Stimulated activated CD4-positive, alpha-beta T cell treated with anti-CD3 and anti-CD28 coated beads, Interleukin-15, amount 100 ng/mL, for 48 hours (primary cell): ENCODE measurements at places on chromosomes 7 and 10.
A peak's percentile ranks its signal among the peaks of the same experiment; 100 is the strongest.

GRCh38 chr7:64574540-64575099, 11.7 kb upstream of the ZNF680 start:
- DNase-seq = no peak

GRCh38 chr7:115707258-115708012, 323.1 kb downstream of the TFEC start:
- no peak for DNase-seq

GRCh38 chr7:89503281-89503680, 651.0 kb upstream of the STEAP1 start:
- DNase-seq = no peak

DNA sequence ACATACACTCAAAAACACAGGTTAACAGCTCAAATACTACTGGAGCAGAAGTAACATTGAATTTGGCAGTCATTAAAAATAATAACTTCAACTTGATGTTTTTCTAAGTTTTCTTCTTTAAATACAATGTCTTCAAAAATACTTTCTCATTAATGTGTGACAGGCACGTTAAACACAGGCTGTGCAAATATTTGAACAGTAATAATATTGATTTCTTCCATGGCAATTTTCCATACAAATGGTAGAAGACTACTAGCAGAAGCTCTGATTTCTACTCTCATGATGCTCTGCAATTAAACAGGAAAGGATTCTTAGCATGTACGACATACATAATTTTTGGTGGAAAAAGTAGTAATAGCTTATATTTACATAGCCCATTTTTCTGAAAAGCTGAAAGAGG, 47.4 kb downstream of the NRP1 start:
- no peak for DNase-seq

DNA sequence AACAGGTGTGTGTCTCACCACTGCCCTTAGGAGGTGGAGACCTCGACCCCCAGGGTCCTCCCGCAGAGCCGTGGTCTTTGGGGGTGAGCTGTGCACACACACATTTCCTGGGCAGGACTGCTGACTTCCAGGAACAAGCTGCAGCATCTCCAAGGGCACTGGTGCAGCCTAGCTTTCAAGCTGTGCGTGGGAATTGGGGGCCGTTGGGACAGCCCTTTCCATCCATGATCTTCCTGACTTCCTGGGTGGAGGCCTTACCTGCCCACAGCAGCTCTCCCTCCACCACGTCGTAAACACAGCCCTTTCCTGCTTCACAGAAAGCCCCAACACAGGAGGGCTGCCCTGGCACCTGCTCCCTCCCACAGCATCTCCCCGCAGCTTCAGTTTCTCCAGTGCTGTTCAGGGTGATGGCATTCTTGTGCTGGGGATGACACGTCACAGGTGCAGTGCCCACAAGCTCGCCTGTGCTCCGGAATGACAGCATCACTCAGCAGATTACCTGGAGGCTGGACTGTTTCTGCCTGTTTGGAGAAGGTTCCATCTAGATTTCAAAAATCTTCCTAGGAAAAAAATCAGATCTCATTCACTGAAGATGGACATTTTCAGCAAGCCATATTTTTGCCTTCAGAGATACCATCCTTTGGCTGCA, 208.0 kb upstream of the PPP2R2D start:
- DNase-seq = no peak

- DNase-seq = peak; percentile 14
These were observed 90.3 kb downstream of the SRPK2 start for GRCh38 chr7:105298439-105298894.

DNA sequence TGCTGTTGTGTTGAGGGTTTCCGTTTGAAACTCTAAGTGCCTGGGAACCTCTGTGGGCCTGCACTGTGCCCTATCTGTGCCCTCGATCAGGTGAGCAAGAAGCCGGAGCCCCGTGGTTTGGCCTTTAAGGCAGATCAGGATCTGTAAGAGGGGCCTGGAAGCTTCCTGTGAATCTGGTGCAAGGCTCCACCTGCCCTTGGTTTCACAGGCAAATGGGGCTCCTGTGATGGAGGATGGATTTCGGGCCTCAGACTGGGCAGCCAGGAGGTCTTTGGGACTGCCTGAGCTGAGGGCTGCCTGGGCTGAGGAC, 21.6 kb downstream of the SCART1 start:
- peak; percentile 16 for DNase-seq

GRCh38 chr10:45373576-45374349, at the start of gene ALOX5:
ALOX5 (plus strand) TSS chr10:45374216; CDS start chr10:45374280, 64 bp downstream.
- no peak for DNase-seq

DNA sequence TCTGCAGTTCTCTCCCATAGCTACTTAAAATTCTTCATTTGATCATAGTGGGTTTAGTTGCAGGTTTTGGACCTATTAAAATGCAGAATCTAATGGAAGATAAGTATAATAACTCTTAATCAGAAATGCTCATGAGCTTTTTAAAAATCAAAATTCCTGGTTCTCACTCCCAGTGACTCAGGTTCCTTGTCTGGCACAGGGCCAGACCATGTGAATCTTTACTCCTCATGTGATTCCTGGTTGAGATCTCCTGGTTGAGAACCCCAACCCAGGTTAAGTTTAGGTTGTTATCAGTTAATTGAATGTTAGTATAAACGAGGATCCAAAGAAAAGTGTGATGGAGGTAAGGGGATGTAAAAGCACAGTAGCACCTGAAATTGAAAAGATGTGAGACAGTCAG, 17.5 kb upstream of the TRUB1 start:
- no peak for DNase-seq

GRCh38 chr7:102917436-102918353, 4.9 kb downstream of the LRRC17 start:
- no peak for DNase-seq

DNA sequence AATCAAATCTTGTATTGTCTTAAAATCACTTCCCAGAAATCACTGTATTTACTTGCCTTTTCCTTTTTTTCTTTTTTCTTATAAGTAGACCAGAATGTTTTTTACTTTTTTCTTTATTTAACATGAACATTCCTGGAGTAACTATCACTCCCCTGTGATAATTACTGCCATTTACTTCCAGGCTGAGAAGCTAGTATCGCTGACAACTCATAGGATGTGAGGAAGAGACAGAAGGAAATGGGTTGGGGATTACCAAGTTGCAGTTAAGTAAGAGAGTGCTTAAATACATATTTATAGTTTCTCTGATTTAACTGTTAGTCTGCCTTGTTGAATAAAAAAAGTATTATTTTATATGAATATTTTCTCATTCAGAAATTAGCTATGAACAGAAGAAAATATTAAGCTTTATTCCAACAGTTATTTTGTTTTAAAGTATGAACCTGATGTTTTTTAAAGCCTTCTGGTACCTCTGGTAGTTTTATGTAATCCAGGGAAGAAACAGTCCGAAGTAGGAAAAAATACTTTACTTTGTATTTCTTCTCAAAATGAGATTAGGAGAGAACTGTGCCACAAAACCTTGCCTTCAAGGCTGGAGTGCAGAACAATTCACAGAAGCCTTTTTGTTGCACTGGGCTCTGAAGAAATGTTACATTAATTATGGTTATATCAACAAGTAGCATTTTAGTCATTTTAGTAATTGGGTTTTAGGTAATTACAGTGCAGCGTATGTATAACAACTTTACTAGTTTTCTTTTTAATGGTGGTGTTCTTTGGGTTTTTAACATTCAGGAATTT, 72.8 kb downstream of the SHOC2 start:
- no peak for DNase-seq

DNA sequence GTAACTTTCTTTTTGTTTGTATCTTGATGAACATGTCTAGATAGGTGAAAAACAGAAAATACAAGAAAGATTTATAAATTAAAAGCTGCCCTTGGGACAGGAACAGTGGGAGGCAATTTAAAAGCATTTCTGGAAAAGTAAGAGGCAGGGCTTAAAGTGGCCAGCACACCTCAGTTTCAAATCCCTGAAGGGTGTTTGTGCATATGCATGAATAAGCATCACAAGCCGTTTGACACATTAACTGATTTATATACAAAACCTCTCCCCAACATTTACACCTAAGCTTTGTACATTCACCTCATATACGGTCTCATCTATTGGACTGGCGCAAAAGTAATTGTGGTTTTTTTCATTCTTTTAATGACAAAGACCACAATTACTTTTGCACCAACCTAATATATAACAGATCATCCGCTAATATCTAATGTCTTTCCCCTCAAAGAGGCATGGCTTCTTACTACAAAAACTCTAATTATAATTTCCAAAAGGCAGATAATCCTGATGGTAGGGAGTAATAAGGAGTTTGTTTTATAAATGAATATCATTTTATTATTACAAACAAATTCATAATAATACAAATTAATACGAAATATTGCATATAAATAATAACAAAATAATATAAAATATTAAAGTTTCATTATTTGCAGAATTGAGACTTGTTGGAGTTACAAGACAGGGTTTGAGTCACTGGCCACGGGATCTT, 48.3 kb downstream of the LRGUK start:
- no peak for DNase-seq

GRCh38 chr7:31688372-31688771, 1.4 kb downstream of the PPP1R17 start:
- no peak for DNase-seq

GRCh38 chr7:16098585-16099179, 322.7 kb downstream of the CRPPA start:
- no peak for DNase-seq

DNA sequence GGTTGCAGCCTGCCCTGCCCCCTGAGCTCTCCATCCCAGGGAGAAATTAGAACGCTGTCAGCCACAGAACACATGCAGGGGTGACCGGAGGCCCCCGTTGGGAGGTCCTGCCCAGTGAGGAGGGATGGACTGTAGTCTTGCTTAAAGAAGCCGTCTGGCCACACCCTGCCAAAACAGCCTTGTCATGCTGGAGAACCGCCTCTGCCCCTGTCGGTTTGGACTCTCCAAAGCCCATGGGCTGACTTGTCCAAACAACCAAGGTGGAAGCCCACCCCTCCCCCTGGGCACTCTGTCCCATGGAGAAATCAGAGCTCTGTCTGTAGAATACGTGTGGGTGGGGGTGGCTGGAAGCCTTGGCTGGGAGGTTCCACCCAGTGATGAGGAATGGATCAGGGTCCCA, 12.7 kb upstream of the TBATA start:
- no peak for DNase-seq

- no peak for DNase-seq
These were observed 277.8 kb downstream of the EXOC4 start for GRCh38 chr7:133530682-133531081.

GRCh38 chr7:108236681-108237415, 106.7 kb upstream of the LAMB4 start:
- DNase-seq = no peak

- no peak for DNase-seq
These were observed at the start of gene HPSE2 for GRCh38 chr10:99235658-99236626. HPSE2 (minus strand) TSS chr10:99235852.

- DNase-seq = no peak
These were observed 13.6 kb downstream of the POR start for GRCh38 chr7:75928568-75928914.

GRCh38 chr7:154480817-154481216, 428.6 kb downstream of the DPP6 start:
- DNase-seq = no peak

DNA sequence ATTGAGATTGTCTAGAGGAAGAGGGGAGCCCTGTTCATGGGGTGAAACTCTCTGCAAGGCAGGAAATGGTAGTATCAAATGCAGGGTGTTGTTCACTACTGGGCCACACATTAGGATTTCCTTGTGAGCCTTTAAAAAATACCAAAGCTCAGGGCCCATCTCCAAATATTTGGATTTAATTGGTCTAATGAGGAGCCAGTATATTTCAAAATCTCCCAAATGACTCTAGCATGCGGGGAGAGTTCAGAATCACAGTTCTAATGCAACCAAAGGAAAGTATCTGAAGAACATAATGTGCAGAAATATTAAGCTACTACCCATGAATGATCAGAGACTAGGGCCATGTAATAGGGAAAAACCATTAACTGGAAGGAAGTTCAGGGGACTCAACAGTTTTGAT, 27.3 kb downstream of the JCAD start:
- no peak for DNase-seq

DNA sequence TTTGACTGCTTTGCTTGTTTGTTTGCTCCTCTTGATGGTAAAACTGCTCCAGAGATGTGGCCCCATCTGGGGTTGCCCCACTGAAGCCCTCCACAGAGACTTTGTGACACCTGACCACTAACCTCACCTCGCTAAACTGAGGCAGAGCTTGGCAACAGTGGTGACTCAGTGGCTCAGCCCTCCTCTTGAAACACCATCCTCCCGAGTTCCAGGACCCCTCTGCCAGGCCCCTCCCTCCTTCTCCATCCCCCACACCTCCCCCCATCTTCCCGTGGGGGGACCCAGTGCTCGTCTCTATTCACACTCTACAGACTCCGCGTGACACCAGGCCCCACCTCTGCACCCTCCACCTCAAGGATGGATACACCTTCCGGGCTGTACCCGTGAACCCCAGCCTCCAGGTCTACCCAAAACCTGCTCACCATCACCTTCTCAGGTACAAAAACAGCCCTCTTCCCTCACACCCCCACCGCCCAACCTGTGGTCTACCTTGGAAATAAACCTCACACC, 19.0 kb upstream of the RET start:
- DNase-seq = no peak

DNA sequence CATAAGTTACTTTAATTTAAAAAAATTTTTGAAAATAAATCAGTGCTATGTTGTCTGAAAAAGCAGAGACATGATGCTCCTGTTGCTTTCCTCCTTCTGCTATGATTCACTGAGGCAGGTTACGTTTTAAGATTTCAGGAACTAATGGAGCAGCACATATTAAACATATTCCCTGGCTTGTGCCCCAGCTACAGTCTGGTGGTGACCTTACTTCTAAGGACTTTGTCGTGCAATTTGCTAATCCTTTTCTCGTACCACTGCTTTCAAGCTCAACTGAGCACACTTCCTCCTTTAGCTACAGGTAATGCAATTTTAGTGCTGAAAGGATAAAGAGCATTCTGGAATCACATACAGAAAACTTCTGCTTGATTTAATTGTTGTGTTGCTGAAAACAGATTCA, 16.2 kb upstream of the PRR15 start:
- no peak for DNase-seq

DNA sequence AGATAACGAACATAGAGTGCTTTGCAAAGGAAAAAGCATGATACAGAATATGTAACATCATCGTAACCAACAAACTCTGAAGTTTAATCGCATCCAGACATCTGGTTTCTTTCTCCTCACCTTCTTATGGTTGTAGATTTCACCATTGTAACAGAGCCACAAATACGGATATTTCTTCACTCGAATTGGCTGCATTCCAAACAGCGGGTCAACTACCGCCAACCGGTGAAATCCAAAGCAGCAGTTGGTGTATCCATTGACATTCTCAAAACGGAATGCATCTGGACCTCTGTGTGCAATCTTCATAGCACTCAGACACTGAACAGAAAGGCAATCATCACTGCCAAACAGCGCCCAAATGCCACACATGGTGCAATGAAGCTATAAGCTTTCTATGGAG, 3.4 kb downstream of the ASNS start:
- DNase-seq = no peak
